CD8-positive, alpha-beta memory T cell (primary cell): ENCODE measurements at places on chromosomes 6 and 20. TPM values are rescaled to one million over a fixed set of nuclear protein-coding genes. Genes with fewer than 3 reads are reported as not detected.

The RIPPLY2 gene
- polyA plus RNA-seq, result not detected

GRCh38 chr20:51353491-51353890 lies 189.0 kb downstream of the NFATC2 start:
- no peaks in the 10 kb centered on the region for H3K36me3 ChIP-seq
- H3K4me3 ChIP-seq, result no peak overlapping the region
- no peak for DNase-seq
- no peaks in the 10 kb centered on the region for H3K27me3 ChIP-seq
- H3K4me1 ChIP-seq, result no peaks in the 10 kb centered on the region
- H3K27ac ChIP-seq, result no peak overlapping the region

DNA sequence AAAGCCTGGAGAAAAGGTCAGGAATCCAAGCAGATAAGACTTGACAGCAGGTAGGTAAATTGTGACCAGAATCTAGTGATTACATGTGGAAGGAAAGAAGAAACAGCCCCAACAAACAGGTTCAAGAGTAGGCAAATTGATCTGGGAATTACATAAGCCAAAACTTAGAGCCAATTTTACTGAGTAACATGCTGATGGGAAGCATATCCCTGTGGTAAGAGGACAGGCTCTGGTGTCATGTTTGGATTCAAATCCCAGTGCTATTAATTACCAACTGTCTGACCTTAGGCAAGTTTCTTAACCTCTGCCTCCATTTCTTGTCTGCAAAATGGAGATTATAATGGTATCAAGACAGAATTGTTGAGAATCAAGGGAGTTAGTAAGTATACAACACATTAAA lies 20.4 kb downstream of the MCM9 start:
- H3K4me3 ChIP-seq, result no peak overlapping the region
- no peak for DNase-seq
- H3K27ac ChIP-seq, result no peak overlapping the region
- no peaks in the 10 kb centered on the region for H3K4me1 ChIP-seq

GRCh38 chr6:35611240-35611639 lies 77.5 kb downstream of the FKBP5 start:
- H3K27me3 ChIP-seq, result no peaks in the 10 kb centered on the region
- no peak overlapping the region for H3K27ac ChIP-seq
- peaks cover 15% of the 10 kb centered on the region for H3K36me3 ChIP-seq
- DNase-seq, result no peak

The LPA gene
- polyA plus RNA-seq, result not detected

GRCh38 chr6:43579171-43579570 lies 3.2 kb downstream of the POLH start:
- no peaks in the 10 kb centered on the region for H3K36me3 ChIP-seq
- H3K27me3 ChIP-seq, result no peaks in the 10 kb centered on the region
- H3K27ac ChIP-seq, result no peak overlapping the region
- no peak overlapping the region for H3K4me3 ChIP-seq

GRCh38 chr6:40791004-40791403 lies 203.8 kb upstream of the LRFN2 start:
- no peak overlapping the region for H3K27ac ChIP-seq
- H3K4me1 ChIP-seq, result peaks cover 29% of the 10 kb centered on the region
- no peaks in the 10 kb centered on the region for H3K27me3 ChIP-seq
- H3K36me3 ChIP-seq, result no peaks in the 10 kb centered on the region
- no peak overlapping the region for H3K4me3 ChIP-seq
- no peak for DNase-seq

DNA sequence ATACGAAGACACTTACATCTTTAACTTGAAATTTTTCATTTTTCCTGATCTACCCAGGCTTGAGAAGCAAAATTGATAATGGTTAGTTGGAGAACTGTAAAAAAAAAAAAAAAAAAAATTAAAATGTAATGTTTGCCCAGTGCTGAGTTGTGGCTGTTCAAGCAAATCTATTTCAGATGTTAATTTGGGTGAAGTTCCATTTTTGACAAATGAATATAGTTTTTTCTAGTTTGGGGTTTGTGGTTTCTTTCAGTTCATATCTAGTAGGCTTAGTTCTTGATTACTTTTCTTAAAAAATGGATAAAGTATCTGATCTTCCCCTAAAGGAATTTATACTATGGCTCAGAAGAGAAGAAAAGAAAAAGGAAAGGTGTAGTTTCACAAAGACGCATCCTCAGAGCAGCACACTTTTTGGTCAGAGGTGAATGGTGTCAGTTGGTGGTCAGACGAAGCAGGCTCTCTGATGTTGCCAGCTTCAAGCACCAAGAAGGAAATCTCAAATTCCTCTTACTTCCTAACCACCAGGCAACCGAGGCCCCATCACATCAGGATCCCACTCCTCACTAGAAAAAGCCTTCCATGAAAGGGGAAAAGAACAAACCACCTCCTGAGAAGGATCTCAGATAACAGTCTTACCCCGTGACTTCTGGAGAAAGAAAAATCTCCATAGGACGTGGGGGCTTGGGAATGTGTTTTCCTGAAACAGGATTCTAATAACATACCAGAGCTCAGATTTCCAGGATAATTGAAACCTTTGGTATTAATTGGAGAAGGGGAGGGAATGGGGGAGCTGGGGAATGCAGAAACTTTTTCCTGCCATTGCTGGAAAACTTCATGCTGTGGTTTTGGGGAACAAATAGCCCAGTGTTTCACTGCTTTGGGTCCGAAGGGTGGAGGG lies 396.2 kb downstream of the CD83 start:
- H3K27me3 ChIP-seq, result no peaks in the 10 kb centered on the region
- no peak overlapping the region for H3K4me3 ChIP-seq
- no peak for DNase-seq
- H3K36me3 ChIP-seq, result no peaks in the 10 kb centered on the region
- H3K4me1 ChIP-seq, result no peaks in the 10 kb centered on the region

The BTNL2 gene
- polyA plus RNA-seq, result not detected

The OPRM1 gene
- polyA plus RNA-seq, result not detected

The DAAM2 gene
- not detected for polyA plus RNA-seq

- H3K4me1 ChIP-seq, result peaks cover 44% of the 10 kb centered on the region
- H3K27ac ChIP-seq, result no peak overlapping the region
- no peaks in the 10 kb centered on the region for H3K36me3 ChIP-seq
- no peak overlapping the region for H3K4me3 ChIP-seq
Observed at GRCh38 chr6:36959555-36960250, 5.2 kb downstream of the PI16 start.

- no peak for DNase-seq
- no peak overlapping the region for H3K4me3 ChIP-seq
- H3K27ac ChIP-seq, result no peak overlapping the region
- no peaks in the 10 kb centered on the region for H3K27me3 ChIP-seq
- no peaks in the 10 kb centered on the region for H3K4me1 ChIP-seq
Observed at GRCh38 chr20:389220-389619, 8.7 kb downstream of the TRIB3 start.

GRCh38 chr6:30357678-30358540 lies 13.0 kb downstream of the RPP21 start:
- H3K36me3 ChIP-seq, result no peaks in the 10 kb centered on the region
- no peak overlapping the region for H3K27ac ChIP-seq
- peaks cover 5% of the 10 kb centered on the region for H3K4me1 ChIP-seq
- peaks cover 48% of the 10 kb centered on the region for H3K27me3 ChIP-seq

DNA sequence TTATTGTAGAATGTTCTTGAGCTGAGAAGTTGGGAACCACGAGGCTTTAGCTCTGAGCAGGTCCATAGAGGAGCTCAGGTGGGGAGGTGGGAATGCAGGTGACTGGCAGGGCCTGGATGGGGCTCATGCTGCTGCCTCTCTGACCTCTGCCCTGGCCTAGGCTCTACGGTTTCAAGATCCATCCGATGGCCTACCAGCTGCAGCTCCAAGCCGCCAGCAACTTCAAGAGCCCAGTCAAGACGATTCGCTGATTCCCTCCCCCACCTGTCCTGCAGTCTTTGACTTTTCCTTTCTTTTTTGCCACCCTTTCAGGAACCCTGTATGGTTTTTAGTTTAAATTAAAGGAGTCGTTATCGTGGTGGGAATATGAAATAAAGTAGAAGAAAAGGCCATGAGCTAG lies at the start of gene LY6G5B:
Gene LY6G5B, plus strand, starts transcription at position 301 of the 400 bp plus-strand sequence. CDS start 975 bp downstream, outside the sequence.
- no peak within 1 kb of the TSS for H3K4me3 ChIP-seq
- H3K27ac ChIP-seq, result no peak within 1 kb of the TSS
- H3K27me3 ChIP-seq, result no peaks in the 10 kb centered on the region
- peaks cover 20% of the 10 kb centered on the region for H3K4me1 ChIP-seq
- peaks cover 49% of the 10 kb centered on the region for H3K36me3 ChIP-seq
- no peak for DNase-seq

DNA sequence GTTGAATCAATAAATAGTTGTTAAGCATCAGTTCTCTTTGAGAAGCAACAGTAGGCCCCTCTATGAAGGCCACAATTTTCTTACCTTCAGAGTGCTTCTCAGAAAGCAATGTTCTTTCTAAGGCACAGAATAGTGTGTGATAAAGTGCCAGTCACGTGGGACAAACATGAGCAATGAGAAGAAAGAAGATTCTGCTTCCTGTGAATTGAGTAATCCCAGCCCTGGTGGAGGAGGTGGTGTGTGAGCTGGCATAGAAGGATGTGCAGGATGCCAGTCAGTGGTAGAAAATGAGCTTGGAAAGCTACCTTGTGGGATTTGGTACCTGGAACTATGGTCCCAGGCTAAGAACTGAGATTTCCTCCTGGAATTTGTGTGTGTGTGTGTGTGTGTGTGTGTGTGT lies 21.7 kb downstream of the KIZ start:
- no peaks in the 10 kb centered on the region for H3K4me1 ChIP-seq
- no peaks in the 10 kb centered on the region for H3K36me3 ChIP-seq
- DNase-seq, result no peak
- no peaks in the 10 kb centered on the region for H3K27me3 ChIP-seq

The TBC1D22B gene
- polyA plus RNA-seq, result 11.2 TPM

DNA sequence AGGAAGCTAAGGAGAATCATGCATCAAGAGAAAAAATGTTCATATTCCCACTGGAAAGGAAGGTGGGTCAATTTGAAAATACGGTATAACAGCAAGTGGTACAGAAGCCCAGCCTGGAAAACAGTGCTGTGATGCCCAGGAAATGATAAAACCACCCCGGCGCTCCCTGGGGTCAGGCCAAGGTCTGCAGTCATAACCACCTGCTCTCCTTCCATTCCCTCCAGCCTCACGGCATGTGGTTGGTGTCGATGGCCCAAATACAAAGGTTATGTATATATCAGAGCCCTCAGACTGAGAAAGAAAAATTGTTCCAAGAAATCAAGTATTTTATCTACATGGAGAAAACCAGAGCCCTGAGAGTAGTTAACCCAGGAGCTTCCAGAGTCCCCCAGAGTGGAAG lies 208.1 kb upstream of the CDYL start:
- H3K36me3 ChIP-seq, result no peaks in the 10 kb centered on the region
- no peaks in the 10 kb centered on the region for H3K4me1 ChIP-seq
- no peak overlapping the region for H3K4me3 ChIP-seq

GRCh38 chr6:160789263-160790027 lies 87.4 kb downstream of the PLG start:
- no peaks in the 10 kb centered on the region for H3K36me3 ChIP-seq
- DNase-seq, result no peak
- no peak overlapping the region for H3K4me3 ChIP-seq
- H3K4me1 ChIP-seq, result no peaks in the 10 kb centered on the region
- no peaks in the 10 kb centered on the region for H3K27me3 ChIP-seq
- no peak overlapping the region for H3K27ac ChIP-seq

GRCh38 chr6:6052216-6052615 lies 45.5 kb upstream of the NRN1 start:
- H3K4me1 ChIP-seq, result no peaks in the 10 kb centered on the region
- no peak for DNase-seq
- H3K4me3 ChIP-seq, result no peak overlapping the region
- H3K27ac ChIP-seq, result no peak overlapping the region

- H3K27ac ChIP-seq, result no peak overlapping the region
- H3K36me3 ChIP-seq, result peaks cover 4% of the 10 kb centered on the region
- no peak for DNase-seq
- H3K4me1 ChIP-seq, result no peaks in the 10 kb centered on the region
- H3K27me3 ChIP-seq, result no peaks in the 10 kb centered on the region
- H3K4me3 ChIP-seq, result no peak overlapping the region
Observed at GRCh38 chr20:25281541-25281991, 33.7 kb downstream of the PYGB start.

DNA sequence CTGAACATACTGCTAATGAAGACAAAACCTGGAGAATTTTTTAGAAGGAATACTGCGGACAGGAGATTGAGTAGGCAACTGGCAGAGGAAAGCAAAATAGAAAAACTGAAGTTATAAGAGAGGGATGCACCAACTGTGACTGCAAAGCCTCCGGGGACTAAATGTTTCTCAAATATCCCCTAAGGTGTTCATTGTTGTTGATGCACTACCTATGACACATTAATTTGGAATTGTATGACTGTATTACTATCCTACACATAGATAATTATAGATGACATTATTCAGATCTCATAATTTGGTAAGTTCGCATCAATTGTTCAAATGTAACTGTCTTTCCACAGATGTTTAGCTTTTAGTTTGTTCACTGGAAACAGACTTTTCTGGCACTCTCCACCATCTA lies 341.1 kb downstream of the MMUT start:
- H3K36me3 ChIP-seq, result no peaks in the 10 kb centered on the region
- DNase-seq, result no peak
- no peaks in the 10 kb centered on the region for H3K27me3 ChIP-seq
- no peak overlapping the region for H3K4me3 ChIP-seq

GRCh38 chr6:89270951-89271721 lies 44.0 kb downstream of the GABRR2 start:
- no peaks in the 10 kb centered on the region for H3K36me3 ChIP-seq
- H3K27me3 ChIP-seq, result no peaks in the 10 kb centered on the region

The TREML2 gene
- polyA plus RNA-seq, result 1.4 TPM

- no peaks in the 10 kb centered on the region for H3K27me3 ChIP-seq
- H3K36me3 ChIP-seq, result peaks cover 7% of the 10 kb centered on the region
- H3K4me1 ChIP-seq, result no peaks in the 10 kb centered on the region
- no peak for DNase-seq
Observed at GRCh38 chr20:2955257-2955970, 82.1 kb downstream of the PTPRA start.
